CD4-positive, CD25-positive, alpha-beta regulatory T cell (primary cell): ENCODE measurements at places on chromosomes 2 and 18. TPM values are rescaled to one million over a fixed set of nuclear protein-coding genes. Genes with fewer than 3 reads are reported as not detected.
A peak's percentile ranks its signal among the peaks of the same experiment; 100 is the strongest.

DNA sequence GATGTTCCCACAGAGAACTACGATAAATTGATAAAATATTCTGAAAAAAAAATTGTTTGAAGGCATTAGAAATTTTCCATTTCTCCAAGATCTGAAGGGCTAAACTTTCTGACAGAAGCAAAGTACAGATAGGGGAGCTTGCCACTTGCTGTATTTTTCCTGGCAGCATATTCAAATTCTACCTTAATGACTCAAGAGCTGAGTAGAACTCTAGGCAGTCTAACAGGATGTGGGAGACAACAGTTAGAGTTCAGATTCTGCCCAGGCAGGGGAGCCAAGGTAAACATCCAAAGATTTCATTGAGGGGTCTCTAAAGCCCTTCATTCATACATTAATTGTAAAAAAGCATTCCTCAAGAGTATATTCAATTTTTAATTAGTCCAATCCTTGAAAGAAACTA lies 46.0 kb upstream of the RIT2 start:
- no peaks in the 10 kb centered on the region for H3K27me3 ChIP-seq
- no peak overlapping the region for H3K4me3 ChIP-seq
- DNase-seq, result no peak
- no peaks in the 10 kb centered on the region for H3K4me1 ChIP-seq
- H3K36me3 ChIP-seq, result no peaks in the 10 kb centered on the region
- H3K27ac ChIP-seq, result no peak overlapping the region

FER1L5 gene
- not detected for total RNA-seq

- DNase-seq, result no peak
- peak overlapping the region; percentile 72 for H3K27ac ChIP-seq
- H3K27me3 ChIP-seq, result no peaks in the 10 kb centered on the region
- H3K36me3 ChIP-seq, result peaks cover 2% of the 10 kb centered on the region
- H3K4me1 ChIP-seq, result peaks cover 56% of the 10 kb centered on the region
These were observed 194.3 kb downstream of the PLCL1 start for GRCh38 chr2:197998702-197999101.

- no peak for DNase-seq
- peak overlapping the region; percentile 56 for H3K27ac ChIP-seq
- H3K27me3 ChIP-seq, result no peaks in the 10 kb centered on the region
- H3K4me3 ChIP-seq, result peak overlapping the region; percentile 53
- peaks cover 19% of the 10 kb centered on the region for H3K4me1 ChIP-seq
- no peaks in the 10 kb centered on the region for H3K36me3 ChIP-seq
These were observed 188.6 kb downstream of the ARL4C start for GRCh38 chr2:234308073-234308812.

DNA sequence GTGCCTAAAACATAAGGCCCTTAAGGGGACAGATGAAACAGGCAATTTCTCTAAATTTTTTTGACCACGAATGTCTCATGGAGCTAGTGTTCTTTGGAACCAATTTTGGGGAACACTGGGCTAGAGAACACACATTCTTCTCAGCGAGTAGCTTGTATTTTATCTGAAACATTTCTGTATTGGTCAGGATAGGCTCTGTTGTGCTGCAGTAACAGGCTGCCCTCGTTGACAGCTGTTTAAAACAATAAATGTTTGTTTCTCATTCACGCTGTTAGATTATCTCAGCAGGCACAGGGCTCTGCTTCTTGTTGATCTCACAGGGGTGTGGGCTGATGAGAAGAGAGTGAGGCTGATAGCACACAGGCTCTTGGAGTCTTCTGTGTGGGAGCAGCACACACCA lies 105.3 kb downstream of the SH3RF3 start:
- H3K27me3 ChIP-seq, result peaks cover 12% of the 10 kb centered on the region
- H3K4me1 ChIP-seq, result peaks cover 13% of the 10 kb centered on the region
- no peak overlapping the region for H3K27ac ChIP-seq
- H3K4me3 ChIP-seq, result no peak overlapping the region
